Osteocyte (in vitro differentiated cells): ENCODE measurements at places on chromosomes 12 and 14.
A peak's percentile ranks its signal among the peaks of the same experiment; 100 is the strongest.

DNA sequence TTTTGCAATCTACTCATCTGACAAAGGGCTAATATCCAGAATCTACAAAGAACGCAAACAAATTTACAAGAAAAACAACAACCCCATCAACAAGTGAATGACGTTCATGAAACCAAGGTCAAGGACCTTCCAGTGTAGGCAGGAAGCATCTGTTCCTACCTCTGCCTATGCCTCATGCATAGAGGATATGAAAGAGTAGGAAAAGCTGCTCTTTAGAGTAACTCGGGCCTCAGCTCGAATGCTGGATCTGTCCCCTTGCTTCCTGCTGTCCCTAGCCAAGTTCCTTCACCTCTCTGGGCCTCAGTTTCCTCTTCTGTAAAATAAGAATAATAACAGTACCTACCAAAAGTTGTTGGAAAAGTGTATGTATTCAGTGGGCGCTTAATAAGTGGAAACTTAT is 65.0 kb downstream of the FOXN4 start:
- no peak for DNase-seq

- DNase-seq, result no peak
Observed at GRCh38 chr12:124713041-124713435, 145.6 kb upstream of the NCOR2 start.

DNA sequence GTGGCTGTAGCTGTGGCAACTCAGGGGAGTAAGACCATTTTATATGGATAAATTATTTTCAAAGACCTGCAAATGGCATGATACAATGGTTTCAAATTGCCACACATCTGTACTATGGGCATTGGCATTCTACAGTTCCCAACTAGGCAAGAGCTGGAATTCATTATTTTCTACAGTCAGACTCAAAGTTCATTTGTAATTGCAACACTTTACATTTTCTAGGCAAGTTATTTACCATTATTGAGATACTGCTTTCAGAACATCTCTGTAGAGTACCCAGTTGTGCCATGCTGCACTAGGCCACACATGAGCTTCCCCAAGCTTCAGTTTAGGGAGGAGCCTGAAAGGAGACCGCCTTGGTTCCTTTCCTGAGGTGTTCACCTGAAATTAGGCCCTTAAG is 8.0 kb upstream of the ATG14 start:
- DNase-seq, result no peak

DNA sequence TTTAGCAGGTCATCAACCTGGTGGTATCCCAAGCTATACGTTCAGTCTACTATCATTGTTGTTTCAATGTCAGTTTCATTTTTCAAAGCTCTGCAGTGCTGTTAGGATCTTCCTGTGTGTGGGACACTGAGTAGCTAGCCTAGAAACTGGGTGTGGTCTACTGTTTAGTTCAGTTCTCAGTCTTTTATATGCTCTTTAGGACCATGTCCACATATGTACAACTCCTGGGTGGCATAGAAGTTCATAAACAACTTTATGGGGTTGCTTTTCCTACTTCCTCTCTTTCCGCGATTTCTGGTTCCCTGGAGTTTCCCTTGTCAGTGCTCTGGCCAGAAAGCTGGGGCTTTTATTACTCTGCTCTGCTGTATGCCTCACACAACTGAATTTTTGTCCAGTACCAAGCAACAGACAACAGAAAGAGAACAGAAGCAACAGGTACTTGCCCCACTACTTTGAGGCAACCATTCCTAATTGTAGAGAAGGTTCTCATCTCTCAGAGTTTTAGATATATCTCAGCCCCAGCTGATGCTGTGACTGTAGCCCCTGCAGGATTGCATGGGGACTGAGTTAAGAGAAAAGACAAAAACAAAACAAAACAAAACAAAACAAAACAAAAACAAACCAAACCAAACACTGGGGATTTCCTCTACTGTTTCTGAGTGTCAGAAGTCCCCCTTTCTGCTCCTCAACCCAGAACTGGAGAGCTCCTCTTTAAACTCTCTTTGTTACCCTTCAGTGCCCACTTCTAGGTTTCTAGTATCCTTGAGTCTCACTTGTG is 30.3 kb downstream of the MIS18BP1 start:
- no peak for DNase-seq

DNA sequence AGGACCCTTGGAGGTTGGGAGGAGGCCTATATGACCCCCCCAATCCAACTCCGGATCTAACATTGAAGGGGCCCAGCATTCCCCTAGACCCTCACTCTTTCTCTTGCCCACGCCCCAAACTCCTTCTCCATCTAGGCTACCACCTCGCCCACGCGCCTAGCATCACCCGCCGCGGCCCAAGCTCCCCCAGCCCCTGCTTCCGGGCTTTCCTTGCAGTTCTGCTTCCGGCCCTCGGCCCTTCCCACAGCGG is 445 bp downstream of the CERS5 start:
- DNase-seq, result no peak

DNA sequence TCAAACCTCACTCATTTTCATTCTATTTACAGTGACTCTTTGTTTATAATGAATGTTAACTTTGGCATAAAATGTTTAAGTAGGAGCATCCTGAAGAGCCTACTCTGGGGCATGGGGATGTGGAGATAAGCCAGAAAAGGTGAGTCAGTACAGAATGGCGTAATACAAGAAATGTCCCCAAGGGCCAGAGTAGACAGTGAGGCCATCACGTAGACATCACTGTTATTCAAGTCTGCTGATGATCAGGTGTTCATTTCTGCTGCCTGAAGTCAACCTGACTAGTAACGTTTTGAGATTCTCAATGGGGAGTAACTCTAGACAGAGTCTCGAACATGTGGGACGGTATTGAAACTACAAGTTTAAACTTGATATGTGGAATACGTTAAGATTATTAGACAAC is 47.6 kb upstream of the PKP2 start:
- DNase-seq, result no peak

DNA sequence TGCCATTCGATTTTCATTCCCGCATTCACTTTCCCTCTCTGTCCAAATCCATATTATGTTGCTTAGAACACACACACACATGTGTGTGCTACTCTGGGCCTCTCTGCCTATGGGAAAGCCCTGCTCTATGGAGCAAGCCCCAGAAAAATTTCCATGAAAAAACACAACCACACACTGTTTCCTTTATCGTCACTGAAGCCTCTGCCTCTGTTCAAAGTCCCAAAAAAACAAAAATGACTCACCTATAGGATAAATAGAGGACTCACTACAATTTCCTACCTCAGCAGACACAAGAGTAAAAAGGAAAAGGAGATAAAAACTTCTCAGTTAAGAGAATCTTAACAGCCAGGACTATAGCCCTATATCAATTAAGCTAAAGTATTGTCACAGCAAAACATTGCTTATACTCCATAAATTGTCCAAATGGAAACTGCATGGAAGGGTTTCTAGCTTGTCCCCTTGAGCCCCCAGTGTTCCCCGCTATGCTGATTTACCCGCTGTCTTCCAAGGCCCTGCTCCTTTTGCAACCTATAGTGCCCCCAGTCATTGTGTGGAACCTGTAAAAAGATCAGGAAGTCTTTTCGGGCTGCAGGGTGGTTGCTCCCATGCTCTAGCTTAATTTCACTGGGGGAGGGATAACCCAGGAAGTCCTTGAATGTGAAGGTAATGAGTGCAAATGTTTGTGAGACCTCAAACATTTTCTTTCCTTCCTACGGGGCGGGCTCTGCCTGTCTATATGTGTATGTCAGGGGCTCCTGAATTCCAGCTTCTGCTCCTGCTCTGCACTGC is 11.1 kb upstream of the PIP4K2C start:
- no peak for DNase-seq

GRCh38 chr14:61482348-61483206 is 161.2 kb downstream of the PRKCH start:
- no peak for DNase-seq

- DNase-seq, result no peak
Observed at GRCh38 chr14:28830115-28830534, 63.5 kb downstream of the FOXG1 start.

- DNase-seq, result no peak
Observed at GRCh38 chr14:31902002-31902401, 175.1 kb upstream of the ARHGAP5 start.

- DNase-seq, result peak; percentile 77
Observed at GRCh38 chr14:63663428-63664341, 22.0 kb upstream of the WDR89 start.

GRCh38 chr12:14156606-14157005 is 175.2 kb upstream of the GRIN2B start:
- no peak for DNase-seq
